Activated naive CD4-positive, alpha-beta T cell treated with anti-CD3 and anti-CD28 coated beads, Interleukin-2, amount 10 ng/mL, durations not matched to agents 5 hours and 36 hours (primary cell): ENCODE measurements at places on chromosomes 4 and X. TPM values are rescaled to one million over a fixed set of nuclear protein-coding genes. Genes with fewer than 3 reads are reported as not detected.

The EPHA5 gene
- not detected for total RNA-seq

The SSX2 gene
- not detected for total RNA-seq

The GYPA gene
- not detected for total RNA-seq

The DCX gene
- not detected for total RNA-seq

The IQCM gene
- total RNA-seq: not detected

The ARHGEF38 gene
- total RNA-seq: not detected

The ADH6 gene
- total RNA-seq: not detected

The HSFX3 gene
- total RNA-seq: not detected

The SPIN2A gene
- total RNA-seq: 1.3 TPM

The DKK2 gene
- total RNA-seq: not detected

The UGT2A1 gene
- total RNA-seq: not detected

The SPANXB1 gene
- total RNA-seq: not detected

The HS6ST2 gene
- total RNA-seq: 0.13 TPM

The GRIA2 gene
- total RNA-seq: not detected

The SLC10A4 gene
- not detected for total RNA-seq

The LAP3 gene
- 58.7 TPM for total RNA-seq

The APLN gene
- total RNA-seq: 0.48 TPM

The APELA gene
- not detected for total RNA-seq

The IGBP1 gene
- 85.8 TPM for total RNA-seq

The PLXNB3 gene
- 0.05 TPM for total RNA-seq

The DRD5 gene
- not detected for total RNA-seq

The ENPEP gene
- total RNA-seq: not detected

The CFI gene
- total RNA-seq: not detected

The DCAF4L1 gene
- total RNA-seq: 0.12 TPM

The SYTL5 gene
- not detected for total RNA-seq

The GAGE13 gene
- not detected for total RNA-seq

The SSX4 gene
- total RNA-seq: not detected

The SLC9B1 gene
- 2.0 TPM for total RNA-seq

The GAGE12E gene
- not detected for total RNA-seq

The GPR119 gene
- not detected for total RNA-seq

The FAM9C gene
- total RNA-seq: not detected

The ZCCHC4 gene
- total RNA-seq: 10.5 TPM

The SPANXN3 gene
- not detected for total RNA-seq

The PAGE2B gene
- total RNA-seq: not detected

The ARAP2 gene
- 41.6 TPM for total RNA-seq

The WNK3 gene
- total RNA-seq: 0.14 TPM

The ITGB1BP2 gene
- 3.9 TPM for total RNA-seq

The MAGEA2B gene
- not detected for total RNA-seq

The KLF8 gene
- 8.1 TPM for total RNA-seq

The TSPAN7 gene
- not detected for total RNA-seq
